ENCODE measurements at places on chromosomes 12 and 14.
A peak's percentile ranks its signal among the peaks of the same experiment; 100 is the strongest.

DNA sequence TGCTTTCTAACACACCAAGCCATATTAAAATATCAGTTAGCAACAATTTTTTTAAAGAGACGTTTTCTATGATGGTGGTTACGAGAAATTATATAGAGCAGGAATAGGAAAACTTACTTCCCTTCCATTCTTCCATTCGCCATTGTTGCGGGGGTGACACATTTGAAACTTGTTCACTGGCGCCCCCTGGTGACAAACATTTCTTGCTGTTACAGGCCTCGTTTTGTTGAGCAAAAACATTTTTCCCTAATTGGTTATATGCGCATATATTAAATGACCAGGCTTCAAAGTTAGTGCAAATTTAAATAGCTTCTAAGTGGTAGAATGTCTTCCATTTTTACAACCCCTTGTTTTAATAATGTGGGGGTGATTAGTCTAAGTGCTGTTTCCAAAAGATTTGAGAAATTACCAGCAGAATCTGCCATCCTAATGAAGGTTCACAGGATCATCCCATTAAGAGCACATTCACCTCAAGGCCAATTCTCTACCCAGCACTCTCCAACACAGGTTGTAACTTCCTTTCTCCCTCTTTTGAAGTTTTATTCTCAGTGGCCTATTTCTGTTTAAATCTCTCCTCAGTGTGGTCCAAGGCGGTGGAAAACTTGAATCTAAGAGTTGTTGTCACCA, 1124.7 kb downstream of the FLRT2 start:
- DNase-seq: peak; percentile 37

GRCh38 chr14:60632257-60632656, 17.0 kb downstream of the SIX1 start:
- no peak for DNase-seq

- no peak for DNase-seq
These were observed 81.7 kb downstream of the RIN3 start for GRCh38 chr14:92595267-92595666.

DNA sequence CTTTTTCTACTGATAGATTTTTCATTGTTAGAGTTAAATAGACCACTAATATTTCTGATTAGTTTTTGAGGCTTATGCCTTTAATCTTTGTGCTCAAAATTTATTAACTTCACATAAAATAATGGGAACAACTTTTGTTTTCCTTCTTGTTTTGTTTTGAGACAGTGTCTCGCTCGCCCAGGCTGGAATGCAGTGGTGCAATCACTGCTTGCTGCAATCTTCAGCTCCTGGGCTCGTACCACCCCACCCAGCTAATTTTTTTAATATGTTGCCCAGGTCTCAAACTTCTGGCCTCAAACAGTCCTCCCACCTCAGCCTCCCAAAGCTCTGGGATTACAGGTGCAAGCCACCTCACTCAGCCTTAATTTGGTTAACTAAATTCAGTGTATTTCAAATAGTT, 16.8 kb downstream of the SCFD1 start:
- no peak for DNase-seq

- DNase-seq: no peak
These were observed 79.6 kb downstream of the EXOC5 start for GRCh38 chr14:57189070-57189469.

DNA sequence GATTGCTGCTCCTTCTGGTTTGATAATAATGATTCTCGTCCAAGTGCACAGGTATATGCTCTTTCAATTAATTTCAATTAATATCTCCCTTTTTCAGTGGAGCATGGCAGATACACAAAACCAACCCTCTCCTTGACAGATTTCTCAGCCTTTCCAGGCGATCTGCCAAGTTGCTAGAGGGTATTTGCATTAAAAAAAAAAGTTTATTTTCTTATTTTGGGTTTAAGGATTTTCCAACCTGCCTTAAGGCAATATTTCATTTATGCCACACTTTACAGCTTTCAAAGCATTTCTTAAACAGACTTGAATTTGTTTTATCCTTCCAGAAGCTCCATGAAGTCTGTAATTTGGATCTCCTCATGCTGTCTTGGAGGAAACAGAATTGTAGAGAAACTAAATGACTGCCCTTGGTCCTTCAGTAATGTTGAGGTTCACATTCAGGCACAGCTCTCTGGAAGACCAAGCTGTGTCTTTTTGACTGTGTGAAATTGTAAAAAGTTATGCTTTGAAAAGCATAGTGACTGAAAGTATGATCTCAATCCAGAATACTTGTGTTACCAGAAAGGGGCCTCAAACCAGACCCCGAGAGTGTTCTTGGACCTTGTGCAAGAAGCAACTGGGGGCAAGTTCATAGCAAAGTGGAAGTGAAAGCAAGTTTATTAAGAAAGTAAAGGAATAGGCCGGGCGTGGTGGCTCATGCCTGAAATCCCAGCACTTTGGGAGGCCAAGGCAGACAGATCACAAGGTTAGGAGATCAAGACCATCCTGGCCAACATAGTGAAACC, 2.3 kb downstream of the DGLUCY start:
- DNase-seq: no peak

DNA sequence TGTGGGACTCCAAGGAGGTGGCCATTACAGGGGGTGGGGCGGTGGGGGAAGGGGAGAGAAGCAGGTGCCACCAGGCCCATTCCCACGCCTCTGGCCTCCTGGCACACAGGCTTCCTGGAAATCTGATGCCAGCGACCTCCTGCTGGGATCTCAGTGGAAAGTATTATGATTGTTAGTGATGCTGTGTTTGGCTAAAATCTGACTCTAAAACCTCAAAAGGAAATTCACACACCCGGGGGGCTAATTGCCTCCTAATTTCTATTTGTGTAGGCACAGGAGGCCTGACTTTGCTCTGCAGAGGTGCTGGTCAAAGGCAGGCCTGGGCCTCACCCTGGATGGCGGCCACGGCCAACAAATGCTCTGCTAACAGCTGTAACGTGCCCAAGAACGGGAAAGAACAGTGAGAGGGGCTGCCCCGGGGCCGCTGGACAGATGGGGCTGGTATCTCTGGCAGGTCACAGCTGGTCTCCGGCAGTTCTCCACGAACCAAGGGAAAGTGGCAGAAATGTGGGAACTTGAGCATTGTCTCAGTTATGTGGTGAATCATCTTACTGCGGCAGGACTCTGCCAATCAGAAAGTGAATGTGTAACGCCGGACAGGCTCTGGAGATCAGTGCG, 14.3 kb downstream of the FAM181A start:
- DNase-seq: no peak

DNA sequence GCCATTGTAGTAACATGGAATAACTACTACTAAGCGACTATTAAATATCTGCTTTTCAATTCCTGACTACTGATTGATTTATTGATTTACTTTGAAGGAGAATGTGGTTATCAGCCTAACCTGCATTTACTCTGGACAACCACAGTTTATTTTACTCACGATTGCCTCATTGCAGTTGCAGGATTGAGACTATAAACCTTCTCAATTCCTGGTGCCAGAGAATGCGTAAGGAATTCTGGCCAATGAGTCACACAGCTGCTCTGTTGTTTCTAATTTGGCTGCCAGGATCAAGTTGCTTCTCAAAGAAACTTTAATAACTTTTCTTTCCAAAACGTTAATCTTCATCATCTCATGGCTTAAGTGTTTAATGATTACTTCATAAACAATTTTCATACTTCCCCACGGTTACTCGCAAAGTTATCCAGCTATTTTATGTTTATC, 13.1 kb upstream of the TMTC1 start:
- no peak for DNase-seq

GRCh38 chr12:120075034-120075616, 41.4 kb downstream of the RAB35 start:
- no peak for DNase-seq

- DNase-seq: peak; percentile 58
These were observed at the start of gene CHPT1 for GRCh38 chr12:101697197-101697929. Gene CHPT1, plus strand, starts transcription at chr12:101697640. Its CDS starts 222 bp downstream, at chr12:101697862.

- DNase-seq: no peak
These were observed 14.5 kb downstream of the SNRNP35 start for GRCh38 chr12:123472438-123472849.

DNA sequence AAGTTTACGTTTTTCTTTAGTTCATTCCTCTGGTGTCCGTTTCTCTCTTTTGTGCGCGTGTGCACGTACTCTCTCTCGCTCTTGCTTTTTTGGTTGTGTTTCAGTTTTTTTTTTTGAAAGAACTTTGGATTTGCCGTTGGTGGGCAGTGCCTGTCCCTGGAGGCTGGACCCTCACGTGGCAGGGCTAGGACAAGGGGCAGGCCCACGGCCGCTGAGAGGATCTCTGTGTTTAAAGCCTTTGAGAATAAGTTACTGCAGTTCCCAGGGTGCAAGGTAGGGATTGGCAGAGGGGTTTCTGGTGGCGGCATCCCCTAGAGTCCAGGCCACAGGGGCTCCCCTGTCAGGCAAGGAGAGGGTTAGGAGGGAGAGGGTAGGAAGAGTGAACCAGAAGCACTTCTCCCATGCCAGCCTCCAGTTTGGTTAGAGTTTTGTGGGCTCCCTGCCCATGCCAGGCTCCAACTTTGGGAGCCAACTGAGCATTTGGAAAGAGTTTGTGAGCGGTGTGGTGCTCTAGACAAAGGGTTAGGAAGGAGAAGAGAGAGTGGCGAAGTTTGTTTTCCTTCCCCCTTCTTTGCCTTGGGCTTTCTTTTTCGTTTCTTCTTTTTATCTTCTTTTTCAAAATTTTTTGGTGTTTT, 30.5 kb downstream of the ZFHX2 start:
- no peak for DNase-seq

DNA sequence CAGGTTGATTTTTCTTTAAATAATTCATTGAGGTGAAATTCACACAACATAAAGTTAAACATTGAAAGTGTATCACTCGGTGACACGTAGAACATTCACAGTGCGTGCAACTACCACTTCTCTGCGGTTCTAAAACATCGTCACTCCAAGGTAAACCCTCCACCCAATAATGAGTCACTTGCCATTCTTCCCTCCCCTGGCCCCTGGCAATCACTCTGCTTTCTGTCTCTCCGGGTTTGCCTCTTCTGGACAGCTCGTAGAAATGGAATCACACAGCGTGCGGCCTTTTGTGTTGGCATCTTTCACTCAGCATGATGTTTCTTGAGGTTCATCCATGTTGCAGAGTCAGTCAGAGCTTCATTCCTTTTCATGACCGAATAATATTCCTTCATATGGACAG, 18.9 kb downstream of the FZD10 start:
- DNase-seq: no peak

DNA sequence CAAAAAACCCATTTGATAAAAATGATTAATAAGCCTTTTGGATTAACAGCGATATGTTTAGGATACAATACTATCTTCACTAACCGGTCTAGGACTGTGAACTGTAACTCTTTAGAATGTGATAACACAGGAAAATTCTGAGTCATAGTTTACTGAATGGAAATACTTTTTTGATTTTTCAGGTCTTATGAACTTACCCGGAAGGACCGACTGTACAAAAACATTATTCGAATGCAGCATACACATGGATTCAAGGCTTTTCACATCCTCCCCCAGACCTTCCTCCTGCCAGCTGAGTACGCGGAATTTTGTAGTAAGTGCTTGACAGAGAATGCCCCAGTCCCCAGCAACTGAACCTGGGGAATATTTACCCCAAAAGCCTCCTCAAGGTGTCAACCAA, 29.0 kb downstream of the TTLL5 start:
- DNase-seq: no peak

DNA sequence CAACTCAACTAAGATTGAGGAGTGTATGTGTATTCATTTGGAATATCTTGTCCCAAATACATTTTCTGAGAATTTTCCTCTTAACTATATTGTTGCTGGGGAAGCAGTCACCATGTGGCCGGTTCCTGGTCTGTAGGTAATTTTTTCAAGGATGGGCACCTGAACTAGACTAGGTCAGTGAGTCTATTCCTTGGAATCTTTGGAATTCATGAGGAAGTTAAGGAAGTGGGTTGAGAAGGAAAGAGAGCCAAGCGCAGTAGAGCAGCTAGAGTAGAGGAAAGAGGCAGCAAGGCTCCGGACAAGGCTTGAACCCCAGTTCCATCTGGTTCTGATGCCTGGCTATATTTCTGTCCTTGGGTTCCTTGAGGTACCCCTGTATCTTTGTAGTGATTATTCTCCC, 183.7 kb downstream of the DACT1 start:
- no peak for DNase-seq

GRCh38 chr12:89306827-89307473, 45.4 kb downstream of the DUSP6 start:
- DNase-seq: no peak

DNA sequence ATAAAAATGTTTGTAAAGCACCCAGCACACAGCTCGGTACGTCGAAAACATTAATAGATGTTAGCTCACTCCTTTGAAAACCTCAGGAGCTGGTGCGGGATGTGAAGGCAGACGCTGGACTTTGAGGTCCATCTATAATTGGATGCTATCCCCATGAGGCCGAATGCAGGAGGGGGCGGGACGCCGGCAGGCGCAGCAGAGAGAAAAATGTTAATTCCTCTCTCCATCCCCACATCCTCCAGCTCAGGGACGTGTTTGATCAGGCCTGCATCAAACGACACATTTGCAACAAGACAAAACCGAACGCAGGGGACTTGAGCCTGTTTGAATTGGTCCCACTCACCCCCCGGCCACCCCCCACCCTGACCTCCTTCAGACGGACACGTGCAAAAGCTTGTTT, 231.0 kb downstream of the RBM19 start:
- DNase-seq: no peak

GRCh38 chr14:36675581-36675980, 13.9 kb downstream of the PAX9 start:
- no peak for DNase-seq

DNA sequence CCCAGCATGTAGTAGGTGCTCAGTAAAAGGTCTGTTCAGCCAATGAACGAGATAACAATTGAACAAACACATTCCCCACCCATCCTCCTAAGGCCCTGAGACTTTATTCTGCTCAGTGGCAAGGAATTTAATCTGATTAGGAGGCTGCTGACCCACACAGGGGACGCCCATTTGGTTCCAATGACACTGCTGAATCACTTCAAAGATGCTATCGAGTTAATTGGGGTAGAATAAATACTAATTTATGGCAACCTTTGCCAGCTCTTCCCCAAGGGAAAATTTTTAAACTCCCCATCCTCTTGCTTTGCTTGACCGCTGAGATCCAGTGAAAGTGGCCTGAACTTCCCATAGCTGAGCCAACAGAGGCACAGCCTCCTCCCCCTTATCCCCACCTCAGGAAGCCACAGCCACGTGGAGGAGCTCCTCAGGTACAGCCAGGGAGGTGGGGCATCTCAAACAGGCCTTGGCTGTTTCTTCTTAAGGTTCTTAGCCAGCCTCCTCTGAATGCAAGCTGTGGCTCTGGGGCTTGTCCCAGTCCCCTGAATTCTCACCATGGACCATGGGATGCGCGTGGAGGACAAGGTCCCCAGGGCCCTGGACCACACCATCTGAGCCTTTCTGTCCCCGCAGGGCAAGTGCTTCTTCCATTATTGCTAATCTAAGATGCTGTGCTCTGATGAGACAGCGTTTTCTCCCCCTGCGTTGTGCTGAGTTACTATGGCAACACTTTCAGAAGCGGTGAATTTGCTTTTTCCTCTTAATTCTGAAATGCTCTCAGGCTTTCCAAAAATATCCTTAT, 26.7 kb downstream of the C14orf132 start:
- DNase-seq: no peak

DNA sequence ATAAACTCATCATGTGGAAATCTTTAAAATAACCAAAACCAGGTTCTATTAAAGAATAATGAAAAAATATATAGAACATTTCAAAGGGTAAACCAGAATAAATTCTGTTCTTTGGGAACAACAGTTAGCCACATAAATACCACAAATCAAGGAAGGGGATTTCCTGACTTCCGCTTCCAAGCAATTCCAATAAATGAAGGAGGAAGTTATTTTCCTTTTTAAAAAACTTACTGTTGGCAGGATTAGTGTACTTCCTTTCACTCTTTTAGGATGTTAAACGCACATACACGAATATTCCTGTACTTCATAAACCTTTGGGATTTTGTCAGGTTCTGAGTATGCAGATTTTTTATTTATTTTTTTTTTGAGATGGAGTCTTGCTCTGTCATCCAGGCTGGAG, 13.7 kb upstream of the LIMA1 start:
- no peak for DNase-seq

Measured in activated naive CD4-positive, alpha-beta T cell treated with anti-CD3 and anti-CD28 coated beads, Interleukin-2, amount 50 U/mL, for 72 hours (primary cell).